Choroid plexus epithelial cell (primary cell): ENCODE measurements at places on chromosomes 3 and 15.

DNA sequence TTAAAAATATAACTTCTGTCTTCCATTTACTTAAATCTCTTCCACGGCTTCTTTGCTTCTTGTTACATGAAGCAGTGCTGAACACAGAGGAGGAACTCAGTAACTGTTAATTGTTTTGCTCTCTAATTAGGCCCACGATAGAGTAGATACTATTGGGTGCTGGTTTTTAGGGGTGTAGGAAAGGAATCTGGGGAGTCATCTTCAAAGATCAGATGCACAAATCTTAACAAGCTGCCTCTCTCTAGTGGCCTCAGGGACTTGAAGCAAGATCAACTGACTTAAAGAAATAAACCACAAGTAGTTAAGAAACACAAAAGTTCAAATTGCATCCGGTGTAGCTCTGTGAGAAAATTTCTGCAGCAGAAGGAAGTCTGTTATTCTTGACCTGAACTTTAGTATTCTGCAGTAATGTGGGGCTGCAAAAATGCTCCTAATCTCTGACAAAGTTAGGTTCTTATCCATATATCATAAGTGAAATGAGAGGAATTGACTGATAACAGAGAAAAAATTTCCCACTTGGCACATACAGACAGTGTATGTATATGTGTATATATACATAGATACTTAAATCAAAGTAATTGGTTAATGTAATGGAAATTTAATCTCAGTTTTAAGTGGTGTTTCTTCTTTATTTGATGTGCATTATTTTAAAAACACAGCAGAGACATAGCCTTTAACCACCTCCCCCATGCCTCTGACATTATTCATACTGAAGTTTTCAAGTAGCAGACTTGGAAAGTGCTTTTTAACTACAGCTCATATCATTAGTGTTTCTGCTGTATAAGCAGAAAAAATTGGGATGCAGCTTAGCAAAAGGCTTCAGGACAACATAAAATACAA lies 51.8 kb downstream of the CHST2 start:
- peak; percentile 96 for DNase-seq

- no peak for DNase-seq
Observed at GRCh38 chr3:32922078-32922477, 29.4 kb upstream of the CCR4 start.

DNA sequence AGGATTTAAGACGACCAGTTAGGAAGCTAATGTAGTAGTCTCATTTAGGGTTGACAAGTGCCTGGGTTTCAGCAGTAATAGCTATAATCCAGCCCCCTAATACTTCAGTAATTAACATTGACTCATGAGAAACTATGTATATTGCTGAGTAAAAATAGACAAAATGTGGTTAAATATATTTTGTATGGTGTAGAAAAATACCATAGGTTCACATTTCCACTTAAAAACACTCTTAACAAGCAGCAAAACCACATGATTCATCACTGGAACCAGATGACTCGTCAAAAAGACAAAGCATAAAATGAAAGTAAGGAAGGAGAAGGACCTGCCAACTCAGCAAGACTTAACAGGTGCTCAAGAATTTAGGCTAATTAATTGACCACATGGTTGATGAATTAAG lies 288.9 kb downstream of the EFHB start:
- no peak for DNase-seq

- DNase-seq: no peak
Observed at GRCh38 chr3:192024751-192025150, 563.8 kb downstream of the PYDC2 start.

DNA sequence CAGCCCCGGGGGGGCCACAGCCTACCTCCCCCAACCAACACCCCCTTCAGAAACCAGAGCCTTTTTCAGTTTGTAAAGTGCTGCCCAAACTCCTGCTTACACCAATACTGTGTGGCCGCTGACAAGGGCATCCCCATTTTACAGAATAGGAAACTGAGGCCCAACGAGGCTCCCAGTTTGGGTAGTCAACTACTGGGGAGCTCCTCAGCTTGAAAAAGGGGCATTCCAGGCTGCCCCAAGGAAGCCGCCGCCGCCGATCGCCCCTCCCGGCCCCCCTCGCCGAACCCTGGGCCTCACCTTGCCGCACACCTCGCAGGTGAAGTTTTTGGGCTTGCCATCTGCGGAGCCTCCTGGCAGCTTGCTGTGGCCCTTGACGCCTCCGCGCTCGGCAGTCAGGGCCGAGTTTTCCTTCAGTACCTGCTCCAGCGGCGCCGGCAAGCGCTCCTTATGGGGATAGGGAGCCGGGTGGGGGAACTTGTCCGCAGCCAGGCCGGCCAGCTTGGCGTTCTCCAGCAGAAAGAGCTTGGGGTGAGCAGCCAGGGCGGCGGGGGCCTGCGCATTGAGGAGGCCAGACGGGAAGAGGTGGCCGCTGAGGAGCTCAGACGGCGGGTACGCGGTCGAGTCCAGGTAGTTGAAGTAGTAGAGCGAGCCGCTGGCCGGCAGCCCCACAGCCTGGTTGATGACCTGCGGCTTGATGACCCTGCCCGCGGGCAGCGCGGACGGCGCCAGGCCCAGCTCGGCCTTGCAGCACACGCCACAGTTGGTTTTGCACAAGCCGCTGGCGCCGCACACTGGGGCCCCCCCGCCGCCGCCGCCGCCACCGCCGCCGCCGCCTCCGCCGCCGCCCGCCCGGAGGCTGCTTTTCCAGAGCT lies 1.4 kb downstream of the FEZF2 start:
- no peak for DNase-seq

- DNase-seq: no peak
Observed at GRCh38 chr15:71050461-71050860, 64.8 kb upstream of the THSD4 start.

GRCh38 chr15:74414603-74415338 lies 19.0 kb downstream of the SEMA7A start:
- DNase-seq: no peak
